Activated CD4-positive, alpha-beta memory T cell treated with anti-CD3 and anti-CD28 coated beads for 36 hours (primary cell): ENCODE measurements at places on chromosomes 13 and 19. TPM values are rescaled to one million over a fixed set of nuclear protein-coding genes. Genes with fewer than 3 reads are reported as not detected.

Gene MEX3D
- total RNA-seq: 6.1 TPM

GRCh38 chr19:10816691-10817090, 19.3 kb downstream of the TMED1 start:
- no peak overlapping the region for H3K27ac ChIP-seq
- no peak overlapping the region for H3K4me3 ChIP-seq
- DNase-seq: no peak
- H3K27me3 ChIP-seq: no peaks in the 10 kb centered on the region
- peaks cover 27% of the 10 kb centered on the region for H3K36me3 ChIP-seq
- H3K4me1 ChIP-seq: peaks cover 15% of the 10 kb centered on the region

DNA sequence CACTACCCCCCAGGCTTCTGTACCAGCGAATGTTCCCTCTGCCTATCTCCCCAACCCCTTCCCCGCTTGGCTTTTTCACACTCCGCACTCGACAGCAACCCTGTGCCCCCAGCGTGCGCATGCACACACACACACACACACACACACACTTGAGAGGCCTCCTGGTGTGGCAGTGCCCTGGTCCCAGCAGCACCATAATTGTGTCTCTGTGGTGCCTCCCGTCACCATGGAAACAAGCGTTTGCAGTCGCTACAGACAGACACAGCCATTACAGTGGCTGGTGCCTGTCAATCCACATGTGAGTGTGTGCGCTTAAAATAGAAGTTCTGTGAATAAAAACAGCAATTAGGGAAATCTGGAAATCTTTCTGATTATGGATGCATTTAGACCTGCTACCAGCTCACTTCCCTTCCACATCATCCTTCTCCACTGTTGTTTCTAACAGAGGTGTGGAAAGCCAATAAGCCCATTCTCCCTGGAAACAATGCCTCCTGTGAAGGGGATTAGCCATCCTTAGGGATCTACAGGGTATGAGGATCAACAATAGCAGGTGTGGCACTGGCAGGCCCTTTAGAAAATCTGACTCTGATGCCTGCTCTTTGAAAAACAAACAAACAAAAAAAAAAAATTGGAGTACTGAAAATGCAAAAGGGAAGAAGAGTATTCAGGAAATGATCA, 146.3 kb downstream of the DCLK1 start:
- H3K27ac ChIP-seq: no peak overlapping the region
- no peak overlapping the region for H3K4me3 ChIP-seq
- DNase-seq: no peak
- H3K27me3 ChIP-seq: no peaks in the 10 kb centered on the region
- no peaks in the 10 kb centered on the region for H3K36me3 ChIP-seq

DNA sequence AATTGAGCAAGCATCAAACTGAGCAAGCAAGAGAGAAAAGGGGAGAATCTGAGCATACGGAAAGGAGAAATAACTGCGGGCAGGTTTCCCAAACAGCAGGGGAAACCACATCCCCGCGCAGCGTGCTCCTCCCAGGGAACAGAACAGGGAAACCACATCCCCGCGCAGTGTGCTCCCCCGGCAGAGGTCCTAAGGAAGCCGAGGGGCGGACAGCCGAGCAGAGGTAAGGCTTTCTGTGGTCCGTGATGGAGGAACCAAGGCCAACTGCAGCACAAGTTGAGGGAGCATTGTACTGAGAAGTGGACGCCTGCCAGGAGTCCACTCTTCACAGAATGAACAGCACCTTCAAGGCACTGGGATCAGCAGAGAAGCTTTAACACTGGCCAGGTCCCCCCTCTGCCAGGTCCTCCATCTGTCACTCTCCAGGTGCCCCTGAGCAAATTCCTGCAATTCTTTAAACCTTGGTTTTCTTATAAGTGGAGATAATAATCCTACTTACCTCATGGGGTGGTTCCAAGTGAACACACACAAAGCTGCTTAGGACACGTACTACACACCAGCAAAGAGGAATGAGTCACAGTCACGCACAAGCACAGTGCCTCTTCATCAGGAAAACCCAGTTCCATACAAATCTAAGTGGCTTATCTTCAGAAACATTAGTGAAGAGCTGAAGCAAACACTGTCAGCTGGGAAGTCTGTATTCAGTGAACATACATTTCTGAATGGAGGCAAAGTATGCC, 23.0 kb upstream of the LAMP1 start:
- DNase-seq: no peak
- H3K27ac ChIP-seq: no peak overlapping the region
- H3K27me3 ChIP-seq: no peaks in the 10 kb centered on the region
- H3K4me1 ChIP-seq: no peaks in the 10 kb centered on the region
- H3K36me3 ChIP-seq: peaks cover 2% of the 10 kb centered on the region

DNA sequence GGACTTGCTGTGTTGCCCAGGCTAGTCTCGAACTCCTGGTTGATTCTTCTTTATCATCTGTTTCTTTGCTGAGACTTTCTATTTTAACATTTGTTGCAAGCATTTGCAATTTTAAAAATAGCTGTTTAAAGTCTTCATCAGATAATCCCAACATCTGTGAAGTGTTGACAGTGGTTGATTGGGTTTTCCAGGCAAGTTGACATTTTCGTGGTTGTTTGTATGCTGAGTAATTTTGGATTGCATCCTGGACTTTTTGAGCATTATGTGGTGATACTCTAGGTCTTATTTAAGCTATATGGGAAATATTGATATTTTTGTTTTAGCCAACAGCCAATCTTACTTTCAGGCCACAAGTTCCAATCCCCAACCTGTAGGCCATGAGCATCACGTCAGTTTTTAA, 25.1 kb downstream of the AP1M1 start:
- H3K27me3 ChIP-seq: no peaks in the 10 kb centered on the region
- H3K36me3 ChIP-seq: peaks cover 59% of the 10 kb centered on the region
- H3K4me1 ChIP-seq: peaks cover 14% of the 10 kb centered on the region
- no peak for DNase-seq
